ENCODE measurements at places on chromosomes 11 and 22.

DNA sequence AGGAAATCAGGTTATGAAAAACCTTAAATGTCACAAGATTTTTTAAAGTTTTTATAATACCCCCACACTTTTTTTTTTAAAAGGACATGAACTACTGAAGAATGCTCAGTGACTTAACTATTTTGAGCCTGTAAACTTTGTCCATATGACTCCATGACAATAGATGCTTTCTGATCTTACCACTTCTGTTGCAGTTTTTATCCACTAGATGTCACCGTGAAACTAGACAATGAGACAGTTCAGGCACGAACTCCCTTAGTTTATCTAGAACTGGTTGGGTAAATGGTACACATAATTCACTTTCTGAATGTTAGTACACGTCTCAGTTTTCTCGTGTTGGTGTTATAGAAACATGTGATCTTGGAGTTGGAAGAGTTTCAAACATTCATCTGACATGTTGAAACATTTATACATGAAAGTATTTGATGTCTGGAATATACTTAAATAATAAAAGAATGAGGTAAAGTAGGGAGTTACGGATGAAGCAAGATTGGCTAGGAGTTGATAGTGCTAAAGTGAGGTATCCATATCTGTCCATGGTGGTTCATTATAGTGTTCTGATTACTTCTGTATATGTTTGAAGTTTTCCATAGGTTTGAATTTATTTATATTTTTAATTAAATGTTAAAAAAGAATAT lies 8.1 kb downstream of the CCDC15 start:
- peak; percentile 71 for DNase-seq

DNA sequence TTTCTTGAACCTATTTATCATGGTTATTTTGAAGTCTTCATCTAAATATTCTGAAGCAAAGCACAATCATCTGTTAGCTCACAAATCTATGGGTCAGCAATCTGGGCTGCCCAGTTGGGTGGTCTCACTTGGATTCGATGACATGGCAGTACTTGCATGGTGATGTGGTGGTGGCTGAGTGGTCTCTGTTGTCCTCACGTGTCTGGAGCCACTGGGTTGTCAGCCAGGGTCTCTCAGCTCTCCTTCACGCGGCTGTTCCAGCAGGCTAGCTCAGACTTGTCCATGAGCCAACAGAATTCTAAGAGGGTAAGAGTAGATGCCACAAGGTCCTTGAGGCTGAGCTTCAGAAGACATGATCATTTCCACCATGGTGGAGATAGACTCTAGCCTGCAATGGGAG lies 66.4 kb upstream of the KCNQ1OT1 start:
- DNase-seq, result no peak

DNA sequence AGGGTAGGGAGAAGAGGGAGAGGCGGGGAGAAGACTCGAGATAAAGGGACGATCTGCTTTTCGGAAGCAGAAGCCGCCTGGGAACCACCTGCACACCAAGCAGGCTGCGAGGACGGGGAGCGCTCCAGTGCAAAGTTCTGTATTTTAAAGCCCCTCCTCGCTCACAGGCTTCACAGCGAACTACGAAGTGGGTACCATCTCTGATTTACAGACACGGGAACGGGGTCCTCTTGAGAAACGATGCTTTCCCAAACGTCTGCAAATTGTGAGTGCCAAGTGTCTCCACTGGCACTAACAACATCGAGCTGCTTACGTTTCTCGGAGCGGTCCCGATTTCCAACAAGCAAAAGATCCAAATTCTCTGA lies 700 bp upstream of the STX3 start:
- no peak for DNase-seq

DNA sequence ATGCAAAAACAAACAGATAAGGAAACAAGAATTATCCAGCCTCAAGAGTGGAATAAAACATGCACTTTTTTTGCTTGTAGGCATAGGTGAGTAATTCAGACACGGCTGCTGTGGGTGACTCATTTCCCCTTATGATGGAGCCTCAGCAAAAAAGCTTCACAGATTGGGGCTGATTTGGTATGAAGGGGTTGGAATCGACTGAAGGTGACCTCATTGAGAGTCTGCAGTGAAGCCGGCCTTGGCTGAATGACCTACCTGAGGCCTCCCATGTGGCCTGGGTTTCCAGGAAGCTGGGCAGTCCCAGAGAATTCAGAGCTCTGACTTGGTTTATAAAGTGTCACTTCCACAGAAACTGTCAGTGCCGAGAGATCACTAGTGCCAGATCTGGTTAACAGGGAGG lies 34.2 kb upstream of the VPREB1 start:
- peak; percentile 54 for DNase-seq

- DNase-seq, result peak; percentile 19
Measured at GRCh38 chr22:29907753-29908515, 25.0 kb downstream of the MTMR3 start.

DNA sequence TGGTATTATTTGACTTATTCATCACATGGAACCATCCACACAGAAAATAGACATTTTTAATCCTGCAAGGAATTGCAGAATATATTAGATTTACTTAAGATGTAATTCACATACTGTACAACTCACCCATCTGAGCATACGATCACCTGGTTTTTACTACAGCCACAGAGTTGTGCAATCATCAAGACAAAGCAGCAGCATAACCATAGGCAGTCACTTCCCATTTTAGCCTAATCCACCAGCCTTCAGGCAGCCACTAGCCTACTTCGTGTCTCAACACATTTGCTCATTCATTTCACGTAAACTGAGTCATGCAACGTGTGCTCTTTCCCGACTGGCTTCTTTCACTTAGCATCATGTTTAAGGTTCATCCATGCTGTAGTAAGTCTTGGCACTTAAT lies 23.0 kb downstream of the PIWIL3 start:
- no peak for DNase-seq

DNA sequence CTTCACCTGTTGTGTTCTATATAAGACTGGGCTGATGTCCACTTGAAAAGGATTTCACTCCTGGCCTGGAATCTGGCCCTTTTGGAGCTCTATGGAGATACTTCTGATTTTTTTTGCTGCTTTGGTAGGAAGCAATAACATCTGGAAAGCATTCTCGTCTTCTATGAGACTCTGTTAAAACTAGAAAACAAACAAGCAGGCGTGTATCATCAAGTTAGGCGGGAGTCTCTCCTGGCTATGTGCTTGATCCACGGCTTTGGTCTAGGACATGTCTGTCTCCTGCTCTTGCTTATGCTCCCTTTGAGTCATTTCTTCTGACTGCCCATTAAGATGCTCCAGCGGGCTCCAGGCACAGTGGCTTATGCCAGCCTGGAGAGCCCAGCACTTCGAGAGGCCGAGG lies 121.4 kb upstream of the TTC12 start:
- DNase-seq, result no peak

Measured in CD4-positive, alpha-beta T cell treated with Interleukin-15 for 4 hours (primary cell).